ENCODE measurements at places on chromosomes 5 and 9.

DNA sequence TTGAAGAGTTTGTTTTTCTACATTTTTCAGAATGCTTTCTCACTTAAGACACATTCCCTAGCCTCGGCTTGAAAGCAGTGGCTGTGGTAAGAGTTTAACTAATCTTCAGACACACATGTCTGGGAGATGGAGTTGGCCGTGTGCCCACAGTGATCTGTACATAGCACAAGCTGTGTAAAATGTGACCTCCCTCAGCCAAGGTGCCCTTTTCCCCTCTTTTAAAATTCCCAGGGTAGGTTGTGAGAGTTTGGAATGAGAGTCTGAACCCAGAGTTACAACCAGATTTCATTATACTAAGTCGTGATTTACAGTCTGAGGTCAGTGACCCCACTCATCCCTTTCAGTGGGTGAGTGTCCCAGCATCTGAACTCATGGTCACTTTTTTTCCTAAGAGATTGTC lies 230.4 kb downstream of the DOCK8 start:
- DNase-seq: no peak

DNA sequence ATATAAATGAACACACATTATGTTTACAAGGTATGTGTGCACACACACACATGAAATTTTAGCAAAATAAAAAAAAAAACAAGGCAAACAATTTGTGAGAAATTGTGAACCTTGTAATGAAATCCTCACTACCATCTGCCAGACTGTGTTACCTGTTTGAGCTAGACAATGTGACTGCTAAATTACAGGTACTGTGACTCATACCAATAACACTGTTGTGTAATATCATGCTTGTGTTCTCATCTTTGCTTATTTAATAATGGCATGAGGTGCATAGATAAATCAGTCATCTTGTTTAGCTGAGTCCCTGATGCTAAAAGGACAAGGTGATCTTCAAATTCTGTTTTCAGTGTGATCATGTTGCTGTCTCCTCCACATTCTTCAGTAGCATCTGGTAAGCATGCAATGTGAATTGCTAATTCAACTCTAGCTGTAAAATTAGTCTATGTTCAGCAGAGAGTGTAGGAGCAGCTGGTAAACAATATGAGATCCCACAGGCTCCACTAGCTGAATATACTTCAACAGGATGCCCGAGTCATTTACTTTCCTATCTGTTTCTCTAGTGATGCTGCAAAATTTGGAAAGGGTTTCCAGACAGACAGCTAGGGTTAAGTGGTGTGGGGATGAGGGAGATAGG lies 966.3 kb upstream of the C9orf72 start:
- DNase-seq: no peak

DNA sequence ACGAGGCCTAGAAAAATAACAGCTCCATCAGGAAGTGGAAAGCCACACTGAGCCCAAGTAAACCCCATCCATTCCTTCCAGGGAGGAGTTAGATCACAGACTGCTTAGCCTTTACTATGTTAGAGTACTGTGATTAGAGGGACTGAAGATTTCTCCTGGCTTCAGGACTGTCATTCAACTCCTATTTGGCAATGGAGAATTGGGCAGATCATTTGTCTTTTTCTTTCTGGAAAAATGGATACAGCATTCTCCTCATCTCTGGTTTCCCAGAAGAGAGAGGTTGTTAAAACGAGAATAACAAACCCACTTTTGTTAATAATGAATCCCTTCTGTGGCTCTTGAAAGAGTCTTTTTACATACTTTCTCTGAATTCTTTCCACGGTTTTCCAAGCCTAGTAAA lies 150.4 kb downstream of the GABRB2 start:
- DNase-seq: no peak

GRCh38 chr5:122369253-122369815 lies 57.3 kb downstream of the SNCAIP start:
- no peak for DNase-seq

DNA sequence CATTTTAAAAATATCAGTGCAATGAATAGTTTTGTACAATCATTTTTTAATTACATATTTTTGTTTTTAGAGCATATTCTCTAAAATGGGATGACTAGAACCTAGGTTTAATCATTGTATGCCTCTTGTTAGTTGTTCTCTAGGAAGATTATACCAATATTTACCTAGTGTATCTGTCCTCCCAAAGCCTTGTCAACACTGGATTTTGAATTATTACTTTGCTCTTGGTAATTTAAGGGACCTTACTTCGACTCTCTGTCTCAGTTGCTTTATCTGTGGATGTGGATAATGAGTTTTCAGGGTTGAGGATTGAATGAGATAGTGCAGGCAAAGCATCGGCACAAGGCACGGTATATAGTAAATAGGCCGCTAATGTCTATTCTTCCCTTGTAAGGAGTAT lies 10.9 kb upstream of the PIP5K1B start:
- DNase-seq: no peak

- no peak for DNase-seq
Observed at GRCh38 chr5:112555197-112555596, 136.1 kb upstream of the EPB41L4A start.

- DNase-seq: no peak
Observed at GRCh38 chr9:137160054-137160425, 9.8 kb downstream of the LRRC26 start.

GRCh38 chr9:125121146-125121545 lies 22.2 kb downstream of the SCAI start:
- no peak for DNase-seq

DNA sequence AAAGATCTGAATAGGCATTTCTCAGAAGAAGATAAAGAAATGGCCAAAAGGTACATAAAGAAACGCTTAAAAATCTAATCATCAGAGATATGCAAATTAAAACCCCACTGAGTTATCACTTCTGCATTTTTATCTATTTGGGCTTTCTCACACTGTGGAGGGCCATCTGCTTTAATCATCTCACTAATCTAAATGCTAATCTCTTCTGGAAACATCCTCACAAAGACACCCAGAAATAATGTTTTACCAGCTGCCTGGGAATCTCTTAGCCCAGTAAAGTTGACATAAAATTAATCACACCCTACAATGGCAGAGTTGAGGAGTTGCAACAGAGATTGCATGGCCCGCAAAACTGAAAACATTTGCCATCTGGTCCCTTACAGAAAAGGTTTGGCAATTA lies 407.9 kb upstream of the CYLC2 start:
- DNase-seq: no peak
